Stimulated activated CD4-positive, alpha-beta T cell treated with anti-CD3 and anti-CD28 coated beads, Interleukin-15, amount 100 ng/mL, for 24 hours (primary cell): ENCODE measurements at places on chromosomes 3 and 15.

DNA sequence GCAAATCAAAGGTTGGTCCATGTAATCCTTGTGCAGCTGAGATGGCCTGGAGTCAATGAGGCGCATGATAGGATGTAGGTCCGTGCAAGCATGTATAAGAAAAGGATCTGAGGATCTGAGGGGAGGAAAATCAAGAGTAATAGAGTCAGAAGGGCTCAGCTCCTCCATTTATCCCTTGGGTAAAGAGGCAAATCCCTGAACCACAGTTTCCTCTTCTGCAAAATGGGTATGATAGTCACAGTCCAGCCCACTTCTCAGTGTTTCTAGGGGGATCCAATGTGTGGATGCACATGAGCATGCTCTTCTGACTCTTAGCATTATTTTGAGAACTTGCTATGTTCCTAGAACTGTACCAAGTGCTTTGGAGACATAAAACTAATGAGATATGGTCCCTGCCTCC lies 67.9 kb downstream of the BFSP2 start:
- no peak for DNase-seq

GRCh38 chr3:186057594-186057993 lies 51.3 kb downstream of the ETV5 start:
- DNase-seq = no peak

DNA sequence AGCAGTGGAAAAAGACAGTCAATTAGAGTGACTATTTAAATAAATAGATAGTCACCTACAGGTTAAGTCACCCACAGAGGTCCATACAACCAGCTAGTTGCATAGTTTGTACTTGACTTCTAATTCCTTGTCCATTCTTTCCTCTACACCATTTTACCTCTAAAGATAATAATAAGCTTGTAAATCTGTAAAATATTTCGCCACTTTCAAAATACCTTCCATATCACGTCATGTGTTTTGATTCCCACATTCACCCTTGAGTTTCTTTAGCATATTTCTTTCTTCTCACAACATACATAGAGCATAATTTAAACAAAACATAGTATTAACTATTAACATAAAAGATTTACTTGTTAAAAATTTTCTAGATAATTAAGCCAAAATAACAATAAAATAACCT lies 689.6 kb downstream of the MECOM start:
- DNase-seq = no peak

- DNase-seq = no peak
These were observed 60.3 kb downstream of the SETD2 start for GRCh38 chr3:47103619-47104018.

DNA sequence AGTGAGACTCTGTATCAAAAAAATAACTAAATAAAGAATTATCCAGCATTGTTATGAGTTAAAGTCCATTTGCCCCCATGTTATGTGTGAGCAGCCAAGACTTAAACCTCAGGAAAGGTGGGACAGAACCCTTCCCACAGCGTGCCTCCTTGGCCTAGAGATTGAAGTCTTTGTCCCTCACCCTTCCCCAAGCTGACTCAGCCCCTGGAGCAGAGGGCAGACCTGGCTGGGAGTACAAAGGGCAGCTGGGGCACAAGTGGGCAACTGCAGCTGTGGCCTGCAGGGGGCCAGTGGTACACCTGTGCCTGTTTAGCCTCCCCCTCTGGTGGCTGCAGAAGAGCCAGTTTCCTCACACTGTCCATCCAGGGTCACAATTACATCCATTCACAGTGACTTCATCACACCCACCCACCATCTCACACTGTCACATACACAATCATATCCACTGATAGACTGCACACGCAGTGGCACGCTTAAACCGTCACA lies 940 bp upstream of the ACY1 start:
- peak; percentile 55 for DNase-seq

- DNase-seq = no peak
These were observed 2.4 kb upstream of the SEC62 start for GRCh38 chr3:169964176-169964575.

DNA sequence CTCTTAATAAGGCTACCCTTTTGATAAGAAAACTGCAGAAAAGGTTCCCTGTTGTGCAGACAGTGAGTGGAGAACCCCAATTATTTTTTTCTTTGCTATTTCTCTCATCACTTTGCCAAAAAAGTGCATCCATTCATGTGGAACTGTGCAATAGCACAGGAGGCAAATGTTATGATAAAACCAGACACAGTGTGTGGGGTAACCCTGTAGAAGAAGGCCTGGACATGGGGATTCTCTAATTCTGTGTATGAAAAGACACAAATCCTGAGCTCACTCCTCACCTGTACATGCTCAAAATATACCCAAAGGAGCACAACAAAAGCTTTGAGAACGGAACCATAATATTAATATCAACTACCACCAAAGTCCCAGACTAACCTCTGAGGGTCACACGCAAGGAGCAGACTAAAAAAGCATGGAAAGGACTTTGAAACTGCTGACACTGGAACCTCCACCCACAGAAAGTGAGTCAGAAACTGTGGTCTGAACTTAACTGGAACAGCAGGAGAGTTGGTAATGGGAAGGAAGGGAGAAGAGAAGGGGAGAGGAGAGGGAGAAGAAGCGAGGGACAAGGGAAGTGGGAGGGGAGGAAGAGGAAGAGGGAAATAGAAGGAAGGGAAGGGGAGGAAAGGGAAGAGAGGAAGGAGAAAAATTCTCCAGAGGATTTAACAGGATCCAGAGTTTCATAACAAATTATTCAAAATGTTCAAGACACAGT lies 299.9 kb downstream of the TBC1D5 start:
- DNase-seq = no peak

GRCh38 chr3:184731786-184732537 lies 20.1 kb upstream of the MAGEF1 start:
- DNase-seq = no peak

GRCh38 chr15:98592136-98592535 lies 56.2 kb upstream of the IGF1R start:
- DNase-seq = no peak

DNA sequence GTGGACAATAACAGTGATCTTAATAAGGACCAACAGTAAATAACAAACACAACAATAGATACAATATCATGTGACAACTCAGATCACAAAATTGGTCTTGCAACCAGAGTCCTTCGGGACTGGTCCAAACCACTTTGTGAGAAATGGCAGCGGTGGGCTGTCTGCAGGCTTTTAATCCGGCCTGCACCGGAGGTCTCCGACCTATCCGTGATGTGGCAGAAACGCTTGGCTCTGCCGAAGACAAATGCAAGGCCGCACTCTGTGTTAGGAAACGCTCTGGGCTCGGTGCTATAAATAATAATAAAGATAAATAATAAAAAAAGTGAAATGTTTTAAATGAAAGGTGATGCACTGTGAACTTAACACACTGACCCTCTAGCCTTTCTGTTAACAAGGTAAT lies 810.6 kb upstream of the NR2F2 start:
- DNase-seq = no peak

DNA sequence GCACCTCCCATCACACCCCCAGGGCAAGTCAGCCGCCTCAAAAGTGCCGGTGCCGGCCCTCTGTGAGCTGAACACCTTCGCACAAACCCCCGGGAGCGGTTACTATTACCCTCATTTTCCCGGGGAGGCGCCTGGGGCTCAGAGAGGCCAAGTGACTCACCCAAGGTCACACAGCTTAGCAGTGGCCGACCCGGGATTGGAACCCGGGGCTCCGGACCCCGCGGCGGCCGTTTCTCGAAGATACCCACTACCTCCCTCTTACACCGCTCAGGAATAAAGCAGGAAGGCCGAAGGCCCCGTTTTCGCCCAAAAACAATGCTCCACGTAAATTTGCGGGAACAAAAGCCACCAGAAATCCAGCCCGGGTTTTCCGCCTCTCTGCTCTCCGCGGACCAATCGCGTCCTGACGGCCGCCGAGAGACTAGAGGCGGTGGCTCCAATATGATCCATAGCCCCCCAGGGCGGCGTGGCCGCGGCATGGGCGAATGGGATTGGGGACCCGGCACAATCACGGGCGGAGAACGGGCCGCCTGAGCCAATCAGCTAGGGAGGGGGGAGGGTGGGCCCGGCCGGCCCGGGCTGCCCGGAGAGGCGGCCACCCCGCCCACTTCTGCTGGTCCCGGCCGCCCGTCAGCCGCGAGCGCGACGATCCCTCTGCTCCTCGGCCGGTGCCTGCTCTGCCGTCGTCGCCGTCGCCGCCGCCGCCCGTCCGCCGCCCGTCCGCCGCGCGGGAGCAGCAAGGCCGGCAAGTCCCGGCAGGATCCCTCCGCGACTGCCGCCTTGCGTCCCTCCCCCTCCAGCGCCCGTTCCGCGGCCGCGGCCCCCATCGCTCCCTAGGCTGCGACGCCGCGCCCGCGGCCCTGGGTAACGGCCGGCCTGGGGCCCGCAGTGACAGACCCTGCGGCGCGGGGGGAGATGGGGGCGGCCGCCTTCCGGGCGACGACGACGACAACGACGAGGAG lies 177.0 kb downstream of the OR4M2 start:
- peak; percentile 45 for DNase-seq

- no peak for DNase-seq
These were observed 99.2 kb downstream of the AGBL1 start for GRCh38 chr15:86178845-86179244.
